ENCODE measurements at places on chromosomes 7 and 10. TPM values are rescaled to one million over a fixed set of nuclear protein-coding genes. Genes with fewer than 3 reads are reported as not detected.

DNA sequence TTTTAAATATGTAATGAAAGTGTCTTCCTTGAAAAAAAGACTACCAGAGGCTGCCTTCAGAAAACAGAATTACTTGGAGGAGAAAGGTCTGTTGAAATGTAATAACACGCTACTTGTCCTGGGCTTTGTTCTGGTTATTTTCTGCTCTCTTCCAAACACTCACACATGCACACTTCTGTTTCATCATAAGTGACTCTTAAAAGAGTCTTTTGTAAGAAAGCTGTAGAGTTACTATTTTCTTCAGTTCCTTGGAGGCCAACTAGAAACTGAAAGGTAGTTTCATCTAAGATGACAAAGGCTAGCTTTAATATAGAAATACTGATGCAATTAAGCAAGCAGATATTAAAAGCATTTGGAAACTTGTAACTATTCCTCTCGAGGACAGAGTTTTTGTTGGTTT is 39.1 kb downstream of the TASOR2 start:
- no peak for DNase-seq

DNA sequence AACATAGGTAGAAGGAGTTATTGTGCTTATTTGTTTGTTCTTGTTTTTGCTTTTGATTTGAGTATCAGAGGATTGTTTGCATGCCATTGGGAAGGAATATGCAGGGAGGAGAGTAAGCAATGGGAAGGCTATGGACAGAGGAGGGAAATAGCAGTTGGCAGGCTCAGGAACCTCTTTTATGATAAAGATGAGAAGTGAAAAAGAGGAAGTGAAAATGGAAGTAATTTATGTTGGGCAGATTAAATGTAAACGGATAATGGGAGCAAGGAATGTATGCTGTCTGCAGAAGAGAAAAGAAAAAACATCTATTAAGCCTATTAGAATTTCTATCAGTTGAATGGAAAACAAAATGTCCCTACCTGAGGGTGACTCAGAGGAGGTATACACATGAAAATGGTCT is 90.1 kb upstream of the NPSR1 start:
- no peak for DNase-seq

GRCh38 chr7:101486433-101487104 is 123.9 kb downstream of the COL26A1 start:
- no peak for DNase-seq

The PNPLA8 gene
- total RNA-seq = 29.0 TPM

The ANAPC16 gene
- 242 TPM for total RNA-seq

The MDFIC gene
- total RNA-seq = 12.9 TPM

Measured in Right ventricle myocardium superior (tissue), 1 donor.